ENCODE measurements at places on chromosomes 5 and 9. TPM values are rescaled to one million over a fixed set of nuclear protein-coding genes. Genes with fewer than 3 reads are reported as not detected.

Gene MARVELD2
- 7.1 TPM for total RNA-seq

Gene SLC28A3
- not detected for total RNA-seq

Gene SLC46A2
- not detected for total RNA-seq

Gene TLX3
- total RNA-seq, result not detected

GRCh38 chr9:33163433-33164137 lies 3.6 kb downstream of the B4GALT1 start:
- no peaks in the 10 kb centered on the region for H3K36me3 ChIP-seq
- no peak overlapping the region for H3K4me3 ChIP-seq
- H3K27ac ChIP-seq, result no peak overlapping the region
- peaks cover 62% of the 10 kb centered on the region for H3K4me1 ChIP-seq
- no peak for DNase-seq
- no peaks in the 10 kb centered on the region for H3K27me3 ChIP-seq

DNA sequence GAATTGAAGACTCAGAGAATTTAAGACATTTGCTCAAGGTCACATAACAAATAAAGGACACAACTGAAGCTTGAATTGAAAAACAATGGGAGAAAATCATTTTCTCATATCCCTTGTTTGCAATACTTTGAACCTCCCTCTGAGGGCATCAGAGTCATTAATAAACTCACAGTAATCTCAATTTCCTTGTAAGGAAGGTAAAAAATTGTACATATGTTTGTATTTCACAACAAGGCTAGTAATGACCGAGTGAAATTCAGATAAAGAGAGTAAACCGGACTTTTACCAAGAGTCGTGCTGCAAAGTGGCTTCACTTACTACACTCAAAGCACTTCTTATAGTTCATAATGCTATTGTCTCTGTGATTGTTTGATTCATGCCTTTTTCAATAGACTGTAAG lies 665.0 kb downstream of the NR2F1-AS1 start:
- H3K4me1 ChIP-seq, result no peaks in the 10 kb centered on the region
- no peak overlapping the region for H3K27ac ChIP-seq
- no peaks in the 10 kb centered on the region for H3K27me3 ChIP-seq
- H3K36me3 ChIP-seq, result no peaks in the 10 kb centered on the region
- DNase-seq, result peak; percentile 61

- H3K4me3 ChIP-seq, result no peak overlapping the region
- DNase-seq, result no peak
- H3K4me1 ChIP-seq, result no peaks in the 10 kb centered on the region
These were observed 39.8 kb upstream of the WHRN start for GRCh38 chr9:114545055-114545454.

Data from endothelial cell of umbilical vein (primary cell).